ENCODE measurements at places on chromosomes 12 and 14.

DNA sequence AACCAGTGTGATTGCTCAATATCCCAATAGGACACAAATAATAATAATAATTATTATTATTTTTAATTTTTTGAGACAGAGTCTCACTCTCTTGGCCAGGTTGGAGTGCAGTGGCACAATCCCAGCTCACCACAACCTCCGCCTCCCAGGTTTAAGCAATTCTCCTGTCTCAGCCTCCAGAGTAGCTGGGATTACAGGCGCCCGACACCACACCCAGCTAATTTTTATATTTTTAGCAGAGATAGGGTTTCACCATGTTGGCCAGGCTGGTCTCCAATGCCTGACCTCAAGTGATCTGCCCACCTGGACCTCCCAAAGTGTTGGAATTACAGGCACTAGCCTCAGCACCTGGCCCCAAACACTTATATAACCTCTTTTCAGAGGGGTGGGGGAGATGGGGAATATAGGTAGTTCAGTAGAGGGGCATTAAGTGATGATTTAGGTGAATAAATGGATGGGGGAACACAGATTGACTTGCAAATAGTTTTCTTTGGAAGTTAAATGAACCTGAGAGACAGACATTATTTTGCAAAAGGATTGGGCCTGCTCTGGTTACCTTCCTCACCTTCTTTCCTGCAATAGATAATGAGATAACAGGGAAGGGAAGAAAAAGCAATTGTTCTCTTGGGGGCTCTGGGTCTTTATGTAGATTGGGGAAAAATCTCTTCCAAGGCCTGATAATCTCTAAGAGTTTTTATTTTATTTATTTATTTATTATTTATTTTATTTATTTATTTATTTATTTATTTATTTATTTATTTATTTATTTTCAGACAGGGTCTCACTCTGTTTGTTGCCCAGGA, 57.7 kb downstream of the RESF1 start:
- no peak for DNase-seq

DNA sequence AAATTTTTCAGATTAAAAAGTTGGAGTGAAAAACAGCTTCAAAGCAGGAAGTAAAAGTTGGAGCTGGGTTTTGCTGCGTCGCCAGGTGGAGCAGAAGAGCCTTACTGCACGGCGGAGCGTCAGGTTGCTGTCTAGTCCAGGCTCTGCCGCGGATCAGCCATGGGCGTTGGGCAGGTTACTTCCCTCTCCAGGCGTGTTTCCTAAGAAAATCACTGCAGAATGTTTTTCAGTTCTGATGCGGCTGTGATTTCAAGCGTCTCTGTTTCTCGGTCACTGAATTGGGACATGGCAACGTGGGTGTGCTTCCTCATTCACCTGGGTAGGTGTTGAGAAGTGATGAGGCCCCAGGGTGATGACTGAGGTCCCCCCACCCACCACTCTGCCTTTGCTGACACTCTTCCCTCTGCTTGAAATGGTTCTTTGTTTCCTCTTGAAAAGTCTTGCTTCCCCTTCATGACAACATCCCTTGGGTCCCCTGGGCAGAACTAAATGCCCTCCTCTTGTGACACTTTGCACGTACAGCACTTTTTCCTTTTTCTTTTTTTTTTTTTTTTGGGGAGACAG, 7.6 kb downstream of the EVL start:
- DNase-seq, result peak; percentile 3

DNA sequence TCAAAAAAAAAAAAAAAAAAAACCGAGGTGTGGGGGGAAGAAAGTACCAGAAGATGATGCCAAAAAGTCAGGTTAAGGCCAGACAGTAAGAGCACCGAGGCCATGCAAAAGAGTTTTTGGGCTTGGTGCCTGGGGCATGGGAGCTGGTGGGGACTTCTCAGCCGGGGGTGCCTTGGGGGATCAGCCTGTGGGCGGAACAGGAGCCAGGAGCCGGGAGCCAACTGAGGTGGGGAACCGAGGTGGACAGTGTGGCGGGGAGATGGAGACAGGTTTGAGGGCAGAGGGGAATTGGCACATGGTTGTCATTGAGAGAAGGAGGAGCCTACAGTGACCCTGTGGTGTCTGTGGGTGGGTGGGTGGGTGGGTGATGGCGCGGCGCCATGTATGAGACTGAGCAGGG, 33.2 kb downstream of the TSPAN11 start:
- no peak for DNase-seq

- peak; percentile 24 for DNase-seq
These were observed 7.4 kb downstream of the SMAGP start for GRCh38 chr12:51262758-51263177.
